LoVo (cell line): ENCODE measurements at places on chromosomes 2 and 18.

DNA sequence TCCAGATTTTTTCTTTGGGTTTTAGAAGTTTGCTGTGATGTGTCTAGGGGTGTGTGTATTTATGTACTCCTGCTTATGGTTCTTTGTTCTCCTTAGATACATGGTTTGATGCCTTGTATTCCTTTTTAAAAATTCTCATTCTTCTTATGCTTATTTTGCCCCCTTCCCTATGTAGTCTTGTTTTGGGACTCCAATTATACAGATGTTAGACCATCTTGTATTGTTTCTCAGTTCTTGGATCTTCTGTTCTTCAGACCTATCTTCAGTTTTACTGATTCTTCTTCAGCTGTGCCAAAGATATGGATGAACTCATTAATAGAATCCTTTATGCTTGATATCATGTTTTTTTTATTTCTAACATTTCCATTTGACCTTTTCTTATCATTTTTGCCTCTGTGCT is 14.2 kb upstream of the MSL3B start:
- DNase-seq, result no peak

DNA sequence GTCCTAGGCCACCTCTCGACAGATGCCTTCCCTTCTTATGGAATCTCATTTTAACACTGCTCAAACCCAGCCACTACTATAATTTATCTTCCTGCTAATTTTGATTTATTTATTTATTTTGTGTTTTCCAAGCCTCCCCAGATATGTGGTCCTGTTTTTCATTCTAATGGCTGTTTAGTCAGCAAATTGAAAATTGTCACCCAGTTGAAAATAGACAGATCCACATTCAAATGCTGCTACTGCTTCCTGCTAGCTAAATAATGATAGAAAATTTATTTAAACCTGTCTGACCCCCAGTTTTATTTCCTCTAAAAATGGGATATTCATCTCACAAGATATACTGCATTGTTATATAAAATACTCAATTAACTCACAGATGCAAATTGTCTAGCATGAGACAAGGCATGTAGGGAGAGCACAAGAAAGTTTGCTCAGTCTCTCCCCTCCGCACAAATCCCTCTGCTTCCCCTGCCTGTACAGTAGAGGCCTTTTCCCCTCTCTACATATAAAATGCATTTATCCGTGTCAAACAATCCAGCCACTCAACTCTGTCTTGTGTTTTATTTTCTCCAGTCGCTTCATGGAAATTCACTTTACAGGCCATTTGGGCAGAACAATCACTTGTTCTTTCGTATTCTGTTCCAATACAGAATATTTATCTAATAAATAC is 389.9 kb downstream of the SOX11 start:
- DNase-seq, result no peak

- no peak for DNase-seq
Observed at GRCh38 chr18:68489013-68489792, 225.7 kb downstream of the TMX3 start.

GRCh38 chr2:195026261-195026660 is 630.8 kb upstream of the SLC39A10 start:
- DNase-seq, result no peak

- DNase-seq, result no peak
Observed at GRCh38 chr2:69509011-69509749, 71.9 kb upstream of the NFU1 start.

GRCh38 chr2:76731157-76731556 is 791.0 kb downstream of the LRRTM4 start:
- DNase-seq, result no peak

GRCh38 chr2:75064691-75065396 is 106.4 kb downstream of the POLE4 start:
- peak; percentile 58 for DNase-seq

DNA sequence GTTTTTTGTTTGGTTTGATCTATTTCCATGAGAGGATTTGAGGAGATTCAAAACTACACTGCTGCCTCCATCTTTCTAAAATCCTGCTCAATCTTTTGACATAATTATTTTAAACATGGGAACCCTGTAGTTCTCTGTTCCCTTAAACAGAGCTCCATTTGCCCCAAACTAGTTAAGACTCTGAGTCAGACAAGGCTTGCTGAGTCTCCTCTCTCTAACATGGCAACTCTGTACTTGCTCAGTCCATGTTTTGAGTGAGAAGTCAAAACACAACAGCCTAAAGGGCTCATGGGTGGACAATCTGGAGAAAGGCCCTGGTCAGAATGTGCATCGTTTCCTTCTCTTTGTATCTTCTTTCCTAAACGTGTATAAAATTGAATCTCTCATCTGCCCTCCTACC is 7.1 kb upstream of the STAMBP start:
- no peak for DNase-seq
